ENCODE measurements at places on chromosomes 4 and X.

DNA sequence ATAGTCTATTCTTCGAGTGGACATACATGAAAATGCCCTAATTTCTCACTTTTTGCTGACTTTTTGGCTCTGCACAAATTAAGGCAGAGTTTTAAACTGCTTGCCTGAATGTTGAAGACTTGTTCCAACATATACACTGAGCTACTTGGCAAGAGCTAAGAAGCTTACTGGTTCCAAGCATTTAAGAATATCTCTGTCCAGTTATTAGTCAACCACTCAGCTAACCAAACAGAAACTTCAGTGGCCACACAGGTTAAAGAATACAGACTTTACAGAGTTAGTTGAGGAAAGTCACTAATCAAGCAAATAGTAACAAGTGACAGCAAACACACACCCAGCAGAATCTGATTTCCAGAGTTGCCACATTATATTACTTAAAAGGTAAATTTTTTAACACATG lies 35.5 kb downstream of the AMER1 start:
- no peak for DNase-seq

- DNase-seq: no peak
Measured at GRCh38 chr4:67883458-67883857, 344 bp downstream of the TMPRSS11D start.

DNA sequence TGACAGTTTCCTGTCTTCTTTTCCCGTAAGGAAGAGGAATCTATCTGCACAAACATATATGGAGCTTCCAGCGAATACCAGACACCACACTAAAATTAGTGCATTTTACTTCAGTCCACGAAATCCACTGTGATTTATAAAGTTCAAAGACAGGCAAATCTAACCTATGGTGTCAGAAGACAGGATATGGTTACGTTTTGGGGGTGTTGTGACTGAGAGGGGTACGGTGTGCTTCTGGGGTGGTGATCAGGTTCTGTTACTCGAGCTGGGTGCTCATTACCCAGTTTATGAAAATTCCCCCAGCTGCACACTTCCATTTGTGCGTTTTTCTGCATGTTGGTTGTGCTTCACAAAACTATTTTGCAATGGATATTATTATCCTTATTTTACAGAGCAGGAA lies 10.3 kb downstream of the VGLL1 start:
- peak; percentile 1 for DNase-seq

DNA sequence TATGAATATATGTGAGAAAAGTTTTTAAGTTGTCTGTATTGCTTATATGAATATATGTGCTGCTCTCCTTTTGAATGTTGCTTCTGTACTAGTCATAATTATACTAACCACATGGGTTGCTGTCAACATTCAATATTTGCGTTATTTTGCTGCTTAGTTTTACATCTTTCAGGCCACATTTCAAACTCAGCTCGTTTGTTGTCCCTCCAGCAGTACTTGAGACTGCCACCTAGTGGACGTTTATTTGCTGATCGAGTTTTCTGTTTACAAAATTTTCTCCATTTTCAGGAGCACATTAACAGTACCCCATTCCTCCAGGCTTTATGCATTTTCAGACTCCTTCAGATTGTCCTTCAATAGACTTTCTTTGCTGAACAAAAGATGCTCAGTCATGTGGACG lies 75.8 kb downstream of the NUDT11 start:
- DNase-seq: no peak

- no peak for DNase-seq
Measured at GRCh38 chr4:126991965-126992364, 640.8 kb upstream of the INTU start.

Data from stimulated activated naive CD4-positive, alpha-beta T cell (primary cell).